ENCODE measurements at places on chromosomes 3 and 15. TPM values are rescaled to one million over a fixed set of nuclear protein-coding genes. Genes with fewer than 3 reads are reported as not detected.

DNA sequence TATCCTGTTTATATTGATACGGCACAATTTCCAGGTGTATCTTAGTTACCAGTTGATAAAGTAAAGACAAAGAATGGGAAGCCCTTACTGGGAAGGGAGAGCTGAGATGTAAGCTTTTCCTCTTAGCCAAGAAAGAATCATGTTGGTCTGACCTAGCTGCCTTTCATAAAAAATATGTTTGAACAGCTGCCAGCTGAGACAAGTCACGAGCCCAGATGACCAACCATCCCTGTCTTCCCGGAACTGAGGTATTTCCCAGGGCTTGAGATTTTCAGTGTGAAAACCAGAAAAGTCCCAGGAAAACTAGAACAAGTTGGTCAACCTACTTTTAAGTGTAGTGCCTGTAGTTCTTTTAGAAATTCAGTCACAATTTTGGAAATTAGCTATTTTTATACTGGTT lies 3.6 kb upstream of the MYH15 start:
- DNase-seq, result no peak

DNA sequence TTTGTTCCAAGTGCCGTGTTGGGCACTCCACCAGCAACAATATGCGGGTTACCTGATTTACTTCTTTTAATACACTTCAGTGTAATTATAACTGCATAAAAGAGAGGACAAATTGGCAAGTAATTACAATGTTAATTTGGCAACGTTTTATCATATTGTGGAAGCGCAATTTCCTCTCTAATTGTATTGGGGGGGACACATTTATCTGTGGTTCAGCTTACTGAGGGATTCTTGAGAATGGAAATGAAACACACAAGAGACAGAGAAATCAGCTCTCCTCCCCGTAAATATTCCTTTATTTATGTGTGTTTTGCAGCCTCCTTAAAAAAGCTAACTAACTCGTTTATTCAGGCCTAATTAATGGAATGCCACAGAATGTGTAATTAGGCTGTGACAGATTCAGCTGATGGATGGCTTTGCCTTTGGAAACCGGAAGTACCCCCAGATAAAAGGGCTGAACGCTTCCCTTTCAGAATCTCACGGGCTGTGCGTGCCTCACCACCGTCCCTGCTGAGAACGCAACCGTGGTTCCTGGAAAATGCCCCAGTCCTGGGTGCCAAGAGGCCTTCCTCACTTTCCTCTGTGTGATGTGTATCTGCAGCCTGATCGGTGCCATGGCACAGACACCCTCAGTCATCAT lies 247.1 kb upstream of the ST8SIA2 start:
- DNase-seq, result no peak

- no peak for DNase-seq
These were observed 141.6 kb upstream of the SLC2A2 start for GRCh38 chr3:171168086-171168485.

- DNase-seq, result no peak
These were observed 1370.6 kb downstream of the SI start for GRCh38 chr3:163707659-163708058.

GRCh38 chr3:123920383-123920782 lies 36.3 kb upstream of the MYLK start:
- DNase-seq, result no peak

DNA sequence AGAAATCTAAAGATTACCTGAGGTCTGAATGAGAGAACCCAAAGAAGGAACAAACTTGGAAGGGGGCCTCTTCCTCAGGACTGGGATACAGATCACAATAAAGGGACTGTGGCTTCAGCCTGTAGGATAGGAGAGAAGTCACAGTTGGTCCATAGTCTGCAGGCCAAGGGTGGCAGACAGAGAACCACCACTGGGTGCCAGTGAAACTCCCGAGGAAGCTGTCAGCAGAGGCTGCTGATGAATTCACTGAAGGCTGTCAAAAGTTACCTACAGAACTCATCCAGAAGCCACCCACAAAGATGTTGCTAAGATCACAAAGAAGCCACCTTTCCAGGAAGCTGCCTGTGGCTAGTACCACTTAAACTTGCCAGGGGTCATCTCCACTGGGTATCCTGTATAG lies 78.5 kb downstream of the TMCO5A start:
- no peak for DNase-seq

GRCh38 chr3:159964166-159964973 lies 24.3 kb upstream of the IL12A start:
- no peak for DNase-seq

- no peak for DNase-seq
These were observed 96.0 kb downstream of the CCNL1 start for GRCh38 chr3:157063926-157064325.

HSPBAP1 gene
- 3.8 TPM for total RNA-seq

PCOLCE2 gene
- total RNA-seq, result 74.3 TPM

TM4SF18 gene
- total RNA-seq, result 11.2 TPM

SENP5 gene
- 16.7 TPM for total RNA-seq

- no peak for DNase-seq
These were observed 355.4 kb downstream of the OTOL1 start for GRCh38 chr3:161851941-161852566.
